A549 treated with CpdA at 1 μM for 4 hours (cell line): ENCODE measurements at places on chromosomes 3 and 15. TPM values are rescaled to one million over a fixed set of nuclear protein-coding genes. Genes with fewer than 3 reads are reported as not detected.

GOLGA8J gene
- total RNA-seq = 0.09 TPM in 1 of 5 replicates, not detected in the others

ARGFX gene
- total RNA-seq = not detected in 5 replicates

TTC21A gene
- 1.4 to 1.9 TPM (median 1.5 TPM) in 5 replicates for total RNA-seq

GCNT3 gene
- 149 to 187 TPM (median 170 TPM) in 5 replicates for total RNA-seq

LDHAL6B gene
- not detected in 5 replicates for total RNA-seq

SLC22A13 gene
- total RNA-seq = 0.06 to 0.12 TPM (median 0.10 TPM) in 3 of 5 replicates, not detected in the others

NIT2 gene
- total RNA-seq = 64.4 to 91.8 TPM (median 87.7 TPM) in 5 replicates

GJD2 gene
- not detected in 5 replicates for total RNA-seq

ERC2 gene
- 0.09 TPM in 1 of 5 replicates, not detected in the others for total RNA-seq
